GM23248 (cell line): ENCODE measurements at places on chromosomes 12 and 14. TPM values are rescaled to one million over a fixed set of nuclear protein-coding genes. Genes with fewer than 3 reads are reported as not detected.

- no peak for DNase-seq
These were observed 154.4 kb downstream of the FUT8 start for GRCh38 chr14:65566820-65567522.

- peak; percentile 4 for DNase-seq
These were observed 38.0 kb downstream of the LGR5 start for GRCh38 chr12:71477609-71478008.

DNA sequence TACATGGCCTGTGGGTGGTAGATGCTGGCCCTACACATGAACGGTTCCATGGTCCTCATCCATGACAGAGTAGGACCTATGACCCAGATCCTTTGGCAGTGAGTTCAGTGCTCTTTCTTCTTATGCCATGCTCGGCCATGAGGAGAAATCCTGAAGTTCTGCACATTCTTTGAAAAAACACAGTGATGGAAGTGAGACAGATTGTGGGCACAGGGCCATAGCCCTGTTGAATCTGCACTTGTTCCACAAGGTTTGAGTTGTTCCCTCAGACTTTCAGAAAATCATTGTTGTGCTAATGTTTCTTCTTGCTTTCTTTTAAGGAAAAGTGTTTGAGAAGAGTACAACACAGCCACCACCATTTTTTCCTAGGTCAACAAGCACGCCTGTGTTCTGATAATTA lies 180.0 kb downstream of the C12orf75 start:
- no peak for DNase-seq

DNA sequence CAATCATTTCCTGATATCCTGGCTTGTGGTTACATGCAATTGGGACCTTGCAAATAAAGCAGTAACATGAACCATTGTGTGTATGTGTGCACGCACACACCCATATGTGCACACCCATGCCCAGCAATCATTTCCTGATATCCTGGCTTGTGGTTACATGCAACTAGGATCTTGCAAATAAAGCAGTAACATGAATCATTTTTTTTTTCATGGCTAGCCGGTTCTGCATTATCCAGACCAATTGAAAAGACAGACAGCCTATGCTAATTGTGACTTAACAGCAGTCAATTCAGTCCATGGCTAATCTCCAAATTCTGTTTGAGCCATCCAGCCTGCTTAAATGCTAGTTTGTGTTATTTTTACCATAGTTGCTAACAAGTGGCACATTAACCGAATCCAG lies 134.3 kb downstream of the TTC7B start:
- no peak for DNase-seq

DNA sequence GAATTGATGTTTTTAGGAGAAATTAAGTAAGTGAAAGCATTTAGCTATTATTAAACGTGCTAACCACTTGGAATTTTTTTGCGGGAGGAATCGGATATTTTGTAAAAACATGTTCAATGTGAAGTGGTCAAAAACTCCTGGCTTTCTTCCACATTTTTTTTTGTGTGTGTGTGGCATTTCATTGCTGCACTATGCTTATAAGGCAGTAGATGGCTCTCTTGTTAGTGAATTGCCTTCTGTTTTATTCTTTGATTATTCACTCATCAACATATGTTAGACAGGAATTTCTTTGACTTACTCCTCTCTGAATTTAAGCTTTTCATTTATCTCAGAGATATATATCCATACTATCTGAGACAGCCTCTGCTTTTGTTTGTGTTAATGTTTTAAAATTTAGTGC lies 71.3 kb downstream of the DERA start:
- peak; percentile 74 for DNase-seq

DNA sequence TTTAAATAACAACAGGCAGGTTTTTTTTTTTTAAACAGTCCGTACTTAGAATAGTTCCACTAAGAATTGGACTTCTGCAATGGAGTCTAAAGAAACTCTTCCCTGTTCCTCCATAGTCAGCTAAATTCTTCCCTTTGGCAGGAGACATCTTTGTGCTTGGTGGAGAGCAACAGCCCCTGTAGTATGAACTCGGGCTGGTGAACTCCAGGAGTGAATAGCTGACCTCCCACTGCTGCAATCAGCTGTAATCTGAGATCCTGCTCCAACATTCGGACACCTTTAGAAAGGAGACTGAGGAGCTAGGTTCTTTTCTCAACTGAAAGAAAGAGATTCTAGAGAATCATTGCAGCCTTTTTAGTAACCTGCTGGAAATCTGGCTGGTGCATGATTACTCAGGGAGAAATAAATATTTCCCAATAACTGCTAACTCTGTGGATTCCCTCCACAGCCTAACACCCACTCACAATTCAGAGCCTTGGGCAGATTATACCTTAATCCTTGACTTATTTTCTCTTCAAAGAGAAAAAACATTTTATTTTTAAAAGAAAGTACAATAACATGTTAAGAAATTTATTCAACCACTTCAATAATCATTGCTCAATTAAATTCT lies 25.6 kb upstream of the DBX2 start:
- no peak for DNase-seq

- DNase-seq: peak; percentile 85
These were observed 36.4 kb downstream of the BBS10 start for GRCh38 chr12:76311796-76312195.

Gene FSCB
- total RNA-seq: not detected in 2 replicates

Gene SLCO1A2
- not detected in 2 replicates for total RNA-seq

Gene WNT1
- total RNA-seq: not detected in 2 replicates

Gene OVCH1
- 0.13 TPM in 1 of 2 replicates, not detected in the other for total RNA-seq
